Activated CD8-positive, alpha-beta T cell treated with anti-CD3 and anti-CD28 coated beads for 36 hours (primary cell): ENCODE measurements at places on chromosomes 12 and 14. TPM values are rescaled to one million over a fixed set of nuclear protein-coding genes. Genes with fewer than 3 reads are reported as not detected.
A peak's percentile ranks its signal among the peaks of the same experiment; 100 is the strongest.

FAM234B gene
- total RNA-seq: 10.0 TPM

GLT1D1 gene
- 0.49 TPM for total RNA-seq

TMEM30B gene
- 1.8 TPM for total RNA-seq

- H3K4me1 ChIP-seq: no peaks in the 10 kb centered on the region
- no peaks in the 10 kb centered on the region for H3K27me3 ChIP-seq
- peaks cover 6% of the 10 kb centered on the region for H3K36me3 ChIP-seq
- no peak overlapping the region for H3K4me3 ChIP-seq
- no peak overlapping the region for H3K27ac ChIP-seq
- no peak for DNase-seq
These were observed 55.9 kb downstream of the AACS start for GRCh38 chr12:125121106-125121505.

- peak; percentile 19 for DNase-seq
- no peaks in the 10 kb centered on the region for H3K27me3 ChIP-seq
- H3K4me1 ChIP-seq: peaks cover under 1% of the 10 kb centered on the region
- no peak overlapping the region for H3K27ac ChIP-seq
- peaks cover 4% of the 10 kb centered on the region for H3K36me3 ChIP-seq
- H3K4me3 ChIP-seq: no peak overlapping the region
These were observed 145.8 kb downstream of the BICD1 start for GRCh38 chr12:32252199-32253073.

DNA sequence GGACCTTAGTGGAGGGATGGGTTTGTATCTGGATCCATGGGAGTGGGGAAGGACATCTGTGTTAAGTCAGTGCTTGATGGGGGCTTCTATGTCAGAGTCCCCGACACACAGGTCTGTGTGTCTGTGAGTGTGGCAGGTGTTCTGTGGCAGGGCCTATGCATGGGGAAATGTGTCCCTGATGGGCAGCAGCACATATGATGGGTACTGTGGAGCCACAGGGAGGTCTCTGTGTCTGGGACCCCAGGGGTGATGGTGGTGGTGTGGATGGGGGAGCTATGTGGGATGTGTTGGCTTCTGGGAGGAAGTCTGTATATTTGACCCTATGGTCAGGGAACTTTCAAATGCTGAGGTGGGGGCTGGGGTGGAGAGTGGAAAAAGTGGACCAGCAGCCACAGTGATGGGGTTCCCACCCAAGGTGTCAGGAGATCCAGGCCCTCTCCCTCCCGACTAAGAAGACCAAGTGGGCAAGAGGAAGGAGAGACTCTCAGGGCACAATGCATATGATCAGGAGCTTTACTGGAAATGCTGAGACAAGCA lies 16.5 kb downstream of the KRT7 start:
- DNase-seq: no peak
- no peak overlapping the region for H3K4me3 ChIP-seq
- H3K27ac ChIP-seq: no peak overlapping the region
- peaks cover 20% of the 10 kb centered on the region for H3K27me3 ChIP-seq
- H3K4me1 ChIP-seq: peaks cover 20% of the 10 kb centered on the region

DNA sequence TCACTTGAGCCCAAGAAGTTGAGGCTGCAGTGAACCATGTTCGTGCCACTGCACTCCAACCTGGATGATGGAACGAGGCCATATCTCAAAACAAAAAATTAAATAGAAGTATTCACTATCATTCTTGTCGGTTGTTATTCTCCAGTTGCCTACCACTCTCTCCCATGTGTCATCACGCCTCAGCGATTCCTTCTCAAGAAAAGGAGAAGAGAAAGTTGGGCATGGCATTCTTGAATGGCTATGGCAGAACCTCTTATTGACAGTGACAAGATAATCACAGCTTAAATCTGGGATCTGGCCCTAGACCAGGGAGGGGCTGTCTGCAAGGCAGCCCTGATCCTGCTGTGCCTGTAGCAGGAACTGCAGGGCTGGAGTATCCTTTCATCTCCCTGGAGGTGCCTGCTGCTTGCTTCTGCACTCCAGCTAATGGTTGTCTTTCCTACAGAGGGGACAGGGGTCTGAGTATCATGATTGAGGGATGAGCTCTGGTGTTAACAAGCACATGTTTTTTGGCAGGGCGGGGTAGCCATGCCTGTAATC lies 12.8 kb upstream of the MLEC start:
- DNase-seq: no peak
- no peak overlapping the region for H3K27ac ChIP-seq
- H3K27me3 ChIP-seq: no peaks in the 10 kb centered on the region
- no peak overlapping the region for H3K4me3 ChIP-seq
- H3K36me3 ChIP-seq: no peaks in the 10 kb centered on the region

GRCh38 chr12:32739279-32739678 lies 16.4 kb downstream of the YARS2 start:
- H3K36me3 ChIP-seq: peaks cover 34% of the 10 kb centered on the region
- peaks cover 15% of the 10 kb centered on the region for H3K4me1 ChIP-seq
- peak overlapping the region; percentile 38 for H3K27ac ChIP-seq
- DNase-seq: no peak

GRCh38 chr12:8034802-8035201 lies 2.3 kb downstream of the FOXJ2 start:
- peaks cover 62% of the 10 kb centered on the region for H3K4me1 ChIP-seq
- peaks cover 8% of the 10 kb centered on the region for H3K36me3 ChIP-seq
- H3K27ac ChIP-seq: peak overlapping the region; percentile 65
